ENCODE measurements at places on chromosomes 5 and 9. TPM values are rescaled to one million over a fixed set of nuclear protein-coding genes. Genes with fewer than 3 reads are reported as not detected.

The PHF24 gene
- total RNA-seq: 0.30 TPM

The GCNT4 gene
- 1.7 TPM for total RNA-seq

The ACOT12 gene
- not detected for total RNA-seq

The TLX3 gene
- total RNA-seq: not detected

The NUTM2G gene
- not detected for total RNA-seq

The AK6 gene
- 123 TPM for total RNA-seq

The ECSCR gene
- total RNA-seq: 0.49 TPM

The RANBP17 gene
- total RNA-seq: 0.30 TPM

The ZNF462 gene
- not detected for total RNA-seq

The CDKN2B gene
- not detected for total RNA-seq

The FAM219A gene
- total RNA-seq: 7.5 TPM

The ZNF608 gene
- total RNA-seq: 0.06 TPM

The SPAAR gene
- not detected for total RNA-seq

The CFAP77 gene
- not detected for total RNA-seq

The ADAMTS6 gene
- total RNA-seq: 1.5 TPM

The GFPT2 gene
- total RNA-seq: 0.18 TPM

The TRPM3 gene
- total RNA-seq: not detected

The PAPPA gene
- not detected for total RNA-seq

The PRUNE2 gene
- not detected for total RNA-seq

The CCDC192 gene
- not detected for total RNA-seq

The KCNV2 gene
- total RNA-seq: not detected

The KCNT1 gene
- not detected for total RNA-seq

The BTNL9 gene
- total RNA-seq: 0.12 TPM

The SLIT3 gene
- 0.20 TPM for total RNA-seq

The STC2 gene
- 41.2 TPM for total RNA-seq

The TMC1 gene
- not detected for total RNA-seq

The PCA3 gene
- total RNA-seq: not detected

The SHC3 gene
- total RNA-seq: not detected

The ADGRD2 gene
- not detected for total RNA-seq

The DDX4 gene
- not detected for total RNA-seq

The IL5 gene
- total RNA-seq: not detected

The SVEP1 gene
- not detected for total RNA-seq

The NR6A1 gene
- 1.3 TPM for total RNA-seq

The LRRC14B gene
- total RNA-seq: 0.23 TPM

The TRIM36 gene
- 0.04 TPM for total RNA-seq

The SHISAL2B gene
- not detected for total RNA-seq
